Foreskin keratinocyte (primary cell): ENCODE measurements at places on chromosomes 2 and 18.

GRCh38 chr18:63166142-63166541, 153.4 kb downstream of the BCL2 start:
- DNase-seq: no peak

- DNase-seq: no peak
These were observed 141.6 kb upstream of the CYP1B1 start for GRCh38 chr2:38217401-38218188.

DNA sequence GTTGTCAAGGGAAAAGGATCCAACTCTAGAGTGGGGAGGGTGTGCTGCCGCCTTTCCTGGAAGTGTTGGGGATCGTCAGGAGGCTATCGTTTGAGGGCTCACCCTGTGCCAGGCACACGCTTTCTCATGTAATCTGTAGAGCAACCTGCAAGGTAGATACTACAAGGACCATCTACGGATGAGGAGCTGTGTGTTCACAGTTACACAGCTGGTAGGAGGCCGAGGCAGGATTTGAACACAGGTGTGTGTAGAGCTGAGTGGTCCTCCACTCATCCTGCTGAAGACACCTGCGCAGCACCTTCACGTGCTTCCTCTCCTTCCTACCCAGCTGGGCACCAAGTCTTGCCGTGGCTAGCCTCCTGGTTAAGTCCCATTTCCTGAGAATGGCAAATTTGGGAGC, 68.3 kb downstream of the MARCO start:
- no peak for DNase-seq

GRCh38 chr2:215431778-215432758, 3.8 kb downstream of the FN1 start:
- peak; percentile 38 for DNase-seq

DNA sequence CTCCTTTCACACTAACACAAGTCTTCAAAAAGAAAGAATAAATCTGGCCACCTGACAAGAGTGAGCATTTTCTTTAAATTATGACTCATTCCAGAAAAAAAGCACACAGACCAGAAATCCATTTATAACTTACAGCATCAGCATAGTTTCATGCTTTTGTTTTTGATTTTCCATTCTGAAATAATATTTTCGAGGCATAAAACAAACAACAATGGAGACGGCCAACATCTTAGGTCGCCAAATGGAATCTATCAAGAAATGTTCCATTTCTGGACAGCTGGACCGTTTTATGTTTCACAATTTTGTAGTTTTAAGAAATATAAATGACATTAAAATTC, 165.4 kb upstream of the ZFP36L2 start:
- no peak for DNase-seq

DNA sequence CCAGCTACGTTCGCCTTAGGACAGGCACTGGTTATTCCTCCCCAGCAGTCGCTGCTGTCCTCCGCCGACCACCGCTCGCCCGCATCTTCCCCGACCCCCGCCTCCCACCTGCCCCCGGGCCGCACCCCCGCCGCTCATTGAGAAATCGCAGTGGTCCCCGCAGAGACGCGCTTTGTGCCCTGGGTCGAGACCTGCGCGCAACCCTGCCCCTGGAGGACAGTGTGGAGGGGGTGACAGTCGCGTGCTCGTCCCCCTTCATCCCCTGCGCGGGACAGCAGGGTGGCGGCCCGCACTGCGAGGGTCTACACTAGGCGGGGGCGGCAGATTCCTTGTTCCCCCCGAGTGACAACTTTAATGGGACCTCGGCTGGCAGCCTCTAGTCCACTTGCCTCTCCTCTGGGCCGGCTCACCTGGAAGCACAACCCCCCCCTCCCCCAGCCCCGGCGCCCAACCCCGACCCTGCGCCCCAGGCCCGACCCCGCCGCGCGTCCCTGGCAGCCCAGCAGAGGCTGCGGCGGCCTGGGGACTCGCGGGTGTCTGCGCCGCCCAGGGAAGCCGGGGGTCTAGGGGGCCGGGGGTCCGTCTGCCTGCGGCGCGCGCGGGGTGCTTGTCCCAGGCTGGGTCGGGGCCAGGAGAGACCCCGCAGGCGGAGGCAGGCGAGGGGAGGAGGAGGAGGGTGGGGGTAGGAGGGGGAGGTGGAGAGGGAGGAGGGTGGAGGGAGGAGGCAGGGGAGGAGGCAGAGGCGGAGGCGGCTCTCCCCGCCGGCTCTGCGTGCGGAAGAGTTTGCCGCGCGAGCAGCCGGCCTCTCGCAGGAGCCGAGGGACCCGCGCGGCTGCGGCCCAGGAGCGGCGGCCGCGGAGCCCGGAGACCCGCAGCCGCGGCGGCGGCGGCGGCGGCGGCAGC, at the start of gene NPAS2:
NPAS2 (plus strand) TSS at position 770 of the 903 bp plus-strand sequence. CDS start 84,616 bp downstream, outside the sequence.
- no peak for DNase-seq

- peak; percentile 17 for DNase-seq
These were observed 6.9 kb downstream of the ALLC start for GRCh38 chr2:3664925-3665324.

DNA sequence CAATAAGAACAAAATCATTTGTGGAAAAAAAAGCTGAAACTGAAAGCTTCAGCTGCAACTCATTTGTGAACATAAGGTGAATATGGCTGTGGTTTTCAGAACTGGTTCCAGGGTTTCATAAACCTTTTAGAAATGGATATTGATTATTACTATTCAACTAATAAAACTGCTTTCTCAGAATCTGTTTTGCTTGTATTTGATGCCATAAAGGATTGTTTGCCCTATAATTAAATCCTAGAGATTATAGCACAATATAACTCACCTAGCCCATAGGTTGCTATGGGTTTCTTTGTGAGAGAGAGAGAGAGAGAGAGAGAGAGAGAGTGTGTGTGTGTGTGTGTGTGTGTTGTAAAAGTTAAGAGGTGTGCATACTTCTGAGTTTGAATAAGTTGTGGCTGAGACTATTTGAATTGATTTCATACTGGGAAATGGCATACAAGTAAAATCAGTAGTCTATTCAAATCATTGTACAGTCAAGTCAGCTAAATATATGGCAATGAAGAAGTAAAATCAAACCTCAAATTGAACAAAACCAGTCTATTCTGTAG, 339.2 kb downstream of the ARHGAP15 start:
- DNase-seq: no peak
